ENCODE measurements at places on chromosomes 12 and 14.

DNA sequence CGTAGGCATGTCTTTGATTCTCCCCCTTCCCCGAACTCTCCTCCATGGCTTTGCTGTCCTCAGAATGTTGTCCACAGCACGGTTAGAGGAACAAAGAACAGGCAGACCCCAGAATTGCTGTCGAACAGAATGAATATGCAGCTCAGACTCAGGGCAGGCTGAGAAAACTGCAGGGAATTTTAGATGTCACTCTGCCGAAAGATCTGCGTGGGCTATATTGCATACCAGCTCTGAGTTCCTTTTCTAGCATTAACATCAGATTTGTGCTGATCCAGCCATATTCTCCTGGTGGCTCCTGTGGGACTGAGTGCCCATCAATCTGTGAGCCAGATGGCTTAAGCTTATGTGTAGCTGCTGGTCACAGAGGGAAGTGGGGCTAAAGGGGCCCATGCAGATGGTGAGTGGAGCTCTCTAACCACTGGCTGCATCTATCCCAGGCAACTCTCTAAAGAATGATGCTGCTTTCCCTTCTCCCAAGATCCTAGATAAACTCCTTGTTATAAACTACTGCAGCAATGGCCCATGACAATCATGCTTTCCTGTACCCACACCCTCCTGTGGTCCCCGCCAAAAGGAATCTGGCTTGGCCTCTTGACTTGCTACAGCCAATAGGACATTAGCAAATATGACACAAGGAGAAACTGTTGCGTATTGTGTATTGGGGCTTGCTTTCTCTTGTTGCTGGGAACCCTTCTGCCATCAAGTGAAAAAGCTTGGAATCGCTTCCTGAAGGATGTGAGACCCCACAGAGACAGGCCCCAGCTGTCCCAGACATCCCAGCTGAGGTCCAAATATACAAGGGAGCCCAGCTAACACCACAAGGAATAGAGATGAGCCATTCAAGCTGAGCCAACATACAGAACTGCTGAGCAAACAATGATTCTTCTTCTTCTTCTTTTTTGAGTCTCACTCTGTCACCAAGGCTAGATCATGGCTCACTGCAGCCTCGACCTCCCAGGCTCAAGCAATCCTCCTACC, 101.3 kb downstream of the FOXN3 start:
- DNase-seq = peak; percentile 68

GRCh38 chr12:53070877-53071492, 8.2 kb downstream of the SPRYD3 start:
- no peak for DNase-seq

- no peak for DNase-seq
Observed at GRCh38 chr12:61758661-61759060, 501.5 kb upstream of the USP15 start.

- no peak for DNase-seq
Observed at GRCh38 chr14:84785996-84786395, 743.9 kb upstream of the FLRT2 start.

- no peak for DNase-seq
Observed at GRCh38 chr12:62414180-62414579, 52.4 kb upstream of the MON2 start.

- DNase-seq = no peak
Observed at GRCh38 chr12:103269946-103270345, 225.8 kb downstream of the C12orf42 start.

DNA sequence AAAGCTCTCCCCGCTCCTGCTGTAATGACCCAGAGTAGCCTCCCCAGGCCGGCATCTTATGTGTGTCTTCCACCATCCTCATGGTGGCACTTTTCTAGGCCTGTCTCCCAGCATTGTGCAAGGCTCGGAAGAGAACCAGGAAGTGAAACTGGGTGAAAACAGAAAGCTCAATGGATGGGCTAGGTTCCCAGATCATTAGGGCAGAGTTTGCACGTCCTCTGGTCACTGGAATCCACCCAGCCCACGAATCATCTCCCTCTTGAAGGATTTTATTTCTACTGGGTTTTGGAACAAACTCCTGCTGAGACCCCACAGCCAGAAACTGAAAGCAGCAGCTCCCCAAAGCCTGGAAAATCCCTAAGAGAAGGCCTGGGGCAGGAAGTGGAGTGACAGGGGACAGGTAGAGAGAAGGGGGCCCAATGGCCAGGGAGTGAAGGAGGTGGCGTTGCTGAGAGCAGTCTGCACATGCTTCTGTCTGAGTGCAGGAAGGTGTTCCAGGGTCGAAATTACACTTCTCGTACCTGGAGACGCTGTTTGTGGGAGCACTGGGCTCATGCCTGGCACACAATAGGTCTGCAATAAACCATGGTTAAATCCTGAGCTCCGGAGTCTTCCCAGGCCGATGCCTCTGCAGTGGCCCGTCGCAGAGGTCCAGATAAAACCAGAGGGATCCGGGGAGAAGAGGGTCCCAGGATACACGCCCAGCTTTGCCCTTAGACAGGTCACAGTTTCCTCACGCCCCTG, 15.6 kb downstream of the ACVRL1 start:
- no peak for DNase-seq

- no peak for DNase-seq
Observed at GRCh38 chr14:63713764-63714163, 14.1 kb downstream of the SGPP1 start.

All from left renal pelvis (tissue), 4 donors.